ENCODE measurements at places on chromosomes 16 and 17.

- DNase-seq, result no peak
These were observed 787 bp downstream of the AMDHD2 start for GRCh38 chr16:2520784-2521531.

DNA sequence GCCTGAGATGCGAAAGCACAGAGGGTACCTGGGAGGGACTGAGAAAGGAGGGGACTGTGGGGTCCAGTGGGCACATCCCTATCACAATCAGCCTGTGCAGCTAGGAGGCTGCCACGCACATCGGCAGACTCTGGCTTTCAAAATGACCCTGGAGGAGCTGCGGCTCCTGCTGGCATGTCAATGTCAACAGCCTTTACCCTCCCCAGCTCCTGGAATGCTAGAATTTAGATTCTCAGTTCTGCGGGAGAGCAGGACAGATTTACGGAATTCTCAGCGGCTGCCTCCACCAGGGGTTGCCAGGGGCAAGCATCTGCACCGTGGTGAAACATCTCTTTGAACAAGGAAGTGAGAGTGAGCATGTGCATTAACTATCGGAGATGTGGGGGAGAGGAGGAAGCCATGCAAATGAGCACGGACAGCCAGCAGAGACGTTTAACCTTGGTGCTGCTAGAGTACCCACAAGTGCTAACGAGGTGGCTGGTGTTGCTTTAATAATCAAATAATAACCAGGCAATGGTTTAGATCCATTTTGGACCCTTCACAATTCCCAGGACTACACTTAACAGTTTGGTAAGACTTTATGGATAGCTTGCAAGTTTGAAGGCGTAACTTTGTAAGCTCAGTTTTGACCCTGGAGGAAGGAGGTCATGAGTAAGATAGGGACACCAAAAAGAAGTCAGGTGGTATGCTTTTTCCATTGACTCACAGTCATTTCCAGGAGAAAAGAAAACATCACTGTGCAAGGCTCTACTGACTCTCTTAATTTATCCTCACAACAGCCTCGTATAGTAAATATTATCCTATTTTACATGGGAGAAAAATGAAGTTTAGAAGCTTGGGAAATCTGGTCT is 54.1 kb downstream of the XYLT1 start:
- peak; percentile 7 for DNase-seq

DNA sequence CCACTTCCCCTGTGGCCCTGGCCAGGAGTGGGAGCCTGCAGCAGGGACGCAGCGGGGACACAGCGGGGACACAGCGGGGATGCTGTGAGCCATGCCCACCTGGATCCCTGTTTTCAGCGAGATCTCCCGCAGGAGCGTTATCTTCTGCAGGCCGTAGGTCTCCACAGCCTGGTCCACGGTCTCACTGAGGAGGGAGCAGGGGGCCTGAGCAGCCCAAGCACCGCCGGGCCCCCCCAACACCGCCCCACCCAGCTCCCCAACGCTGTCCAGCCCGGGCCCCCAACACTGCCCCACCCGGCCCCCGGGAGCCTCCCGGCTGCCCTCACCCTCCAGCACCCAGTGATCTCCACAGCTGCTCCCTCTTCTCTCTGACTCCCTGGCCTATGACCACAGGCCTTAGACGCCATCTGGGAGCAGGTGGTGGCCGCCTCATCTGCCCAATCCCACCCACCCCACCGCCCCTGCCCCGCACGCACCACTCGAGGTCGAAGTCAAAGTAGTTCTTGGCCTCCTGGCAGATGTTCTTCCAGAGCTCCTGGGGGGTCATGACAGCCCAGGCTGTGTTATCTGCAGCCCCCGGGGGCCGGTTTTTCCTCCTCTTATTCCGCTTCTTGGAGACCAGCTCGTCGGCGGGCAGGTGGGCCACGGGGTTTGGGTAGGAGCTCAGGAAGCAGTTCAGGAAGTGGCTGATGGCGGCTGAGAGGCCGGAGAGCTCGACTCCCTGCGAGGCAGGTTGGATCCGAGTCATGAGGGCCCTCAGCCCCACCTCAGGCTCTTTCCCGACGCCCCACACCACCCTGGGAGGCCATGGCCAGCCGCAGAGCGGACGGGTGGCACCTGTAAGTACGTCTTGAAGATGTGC is 17.0 kb downstream of the CLUH start:
- no peak for DNase-seq

- no peak for DNase-seq
These were observed 133.7 kb downstream of the GSG1L start for GRCh38 chr16:27929818-27930217.

GRCh38 chr16:28573738-28574718 is 20.3 kb downstream of the SGF29 start:
- DNase-seq, result no peak

- DNase-seq, result no peak
These were observed 1.8 kb upstream of the JMJD8 start for GRCh38 chr16:685967-686366.

DNA sequence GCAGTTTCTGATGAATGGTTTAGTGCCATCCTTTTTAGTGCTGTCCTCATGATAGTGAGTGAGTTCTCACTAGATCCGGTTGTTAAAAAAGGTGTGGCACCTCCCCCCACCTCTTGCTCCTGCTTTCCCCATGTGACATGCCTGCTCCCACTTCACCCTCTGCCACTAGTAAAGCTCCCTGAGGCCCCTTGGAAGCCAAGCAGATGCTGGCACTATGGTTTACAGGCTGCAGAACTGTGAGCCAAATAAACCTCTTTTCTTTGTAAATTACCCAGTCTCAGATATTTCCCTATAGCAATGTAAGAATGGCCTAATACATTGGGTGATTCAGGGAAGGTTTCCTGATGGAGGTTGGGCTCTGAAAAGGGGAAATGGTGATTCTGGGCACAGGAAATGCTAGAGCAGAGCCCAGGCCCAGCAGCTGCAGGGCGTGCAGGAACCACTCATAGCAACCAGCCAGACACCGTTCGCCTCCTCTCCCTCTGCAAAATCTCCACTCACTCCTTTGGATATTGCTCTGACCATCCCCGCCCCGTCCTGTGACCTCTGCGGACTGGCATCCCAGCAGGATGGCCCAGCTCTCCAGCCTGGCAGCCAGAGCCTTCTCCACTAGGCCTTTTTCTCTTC is 2.6 kb upstream of the ADORA2B start:
- DNase-seq, result no peak

- peak; percentile 79 for DNase-seq
These were observed 4.4 kb downstream of the CD19 start for GRCh38 chr16:28935924-28936783.

- DNase-seq, result no peak
These were observed 11.0 kb upstream of the UBE2I start for GRCh38 chr16:1298406-1298805.

DNA sequence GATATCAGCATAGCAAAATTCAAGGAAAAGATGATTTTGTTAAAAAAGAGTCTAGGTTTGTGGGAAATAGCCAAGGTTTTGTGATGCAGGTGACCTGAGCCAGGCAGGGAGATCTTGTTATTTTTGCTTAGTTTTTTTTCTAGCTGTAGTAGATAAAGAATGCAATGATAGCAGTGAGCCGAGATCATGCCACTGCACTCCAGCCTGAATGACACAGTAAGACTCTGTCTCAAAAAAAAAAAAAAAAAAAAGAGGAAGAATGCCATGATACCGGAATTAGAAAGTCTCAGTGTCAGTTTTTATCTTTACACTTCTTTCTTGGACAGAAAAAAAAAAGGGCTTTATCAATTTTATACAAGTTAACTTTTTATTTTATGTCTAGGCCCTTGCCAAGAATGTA is 27.5 kb downstream of the TMEM238L start:
- no peak for DNase-seq

DNA sequence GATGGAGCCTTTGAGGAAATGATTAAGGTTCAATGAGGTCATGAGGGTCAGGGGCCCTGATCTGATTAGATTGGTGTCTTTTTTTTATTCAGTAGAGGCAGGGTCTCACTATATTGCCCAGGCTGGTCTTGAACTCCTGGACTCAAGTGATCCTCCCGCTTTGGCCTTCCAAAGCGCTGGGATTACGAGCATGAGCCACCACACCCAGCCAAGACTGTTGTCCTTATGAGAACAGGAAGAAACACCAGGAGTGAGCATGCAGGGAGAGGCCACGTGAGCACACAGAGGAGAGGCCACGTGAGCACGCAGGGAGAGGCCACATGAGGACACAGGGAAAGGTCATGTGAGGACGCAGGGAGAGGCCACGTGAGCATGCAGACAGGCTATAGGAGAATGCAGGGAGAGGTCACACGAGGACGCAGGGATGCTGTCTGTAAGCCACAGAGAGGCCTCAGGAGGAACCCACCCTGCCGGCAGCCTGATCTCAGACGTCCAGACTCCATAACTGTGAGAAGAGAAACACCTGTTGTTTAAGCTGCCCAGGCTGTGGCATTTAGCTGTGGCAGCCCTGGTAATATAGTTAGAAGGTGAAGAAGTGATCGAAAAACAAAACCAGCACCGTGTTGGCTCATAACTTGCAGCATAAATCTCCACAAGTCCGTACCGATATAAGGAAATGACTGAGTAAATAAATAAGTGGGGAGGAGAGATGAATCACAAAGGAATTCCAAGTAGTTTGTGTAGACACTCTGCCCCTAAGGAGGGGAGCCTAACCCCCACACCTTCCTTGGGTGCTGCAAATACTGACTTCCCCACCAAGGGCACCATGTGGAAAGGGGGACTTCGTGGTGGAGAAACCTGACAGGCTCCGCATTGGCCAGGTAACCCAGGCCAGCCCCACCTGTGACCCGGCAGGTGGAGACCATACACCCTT is 14.6 kb upstream of the CSNK1D start:
- no peak for DNase-seq

DNA sequence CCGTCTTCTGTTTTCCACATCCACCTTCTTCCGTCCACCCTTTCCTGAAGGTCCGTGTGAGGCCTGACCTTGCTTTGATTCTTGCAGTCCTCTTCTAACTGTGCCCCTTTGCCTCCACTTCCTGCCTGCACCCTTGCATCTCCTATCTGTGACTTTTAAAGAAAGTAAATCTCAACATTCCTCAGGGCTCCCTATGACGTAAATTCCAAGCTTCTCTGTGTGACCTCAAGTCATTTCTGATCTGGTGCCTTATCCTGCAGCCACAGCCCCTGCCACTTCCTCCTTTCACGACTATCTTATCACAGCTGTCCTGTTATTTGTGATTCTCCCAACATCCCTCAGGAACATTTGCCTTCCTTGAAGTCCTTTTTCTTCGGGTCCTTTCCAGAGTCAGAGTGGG is 520.5 kb downstream of the CDH13 start:
- DNase-seq, result no peak

DNA sequence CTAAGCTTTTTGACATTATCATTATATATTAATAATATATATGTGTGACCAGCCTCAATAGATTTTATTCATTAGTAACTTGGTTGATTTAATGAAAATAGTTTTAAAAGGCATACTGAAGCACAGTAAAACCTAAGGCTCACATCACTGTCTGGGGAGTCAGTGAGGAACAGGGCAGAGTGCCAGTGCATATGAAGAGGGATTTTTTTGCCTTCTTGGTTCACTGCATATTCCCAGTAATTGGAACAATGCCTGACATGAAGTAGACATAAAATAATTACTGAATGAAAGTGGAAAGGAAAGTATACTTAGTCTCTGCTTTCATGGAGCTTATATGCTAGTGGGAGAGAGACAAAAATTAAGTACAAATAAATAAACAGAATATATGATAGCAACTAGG is 81.1 kb downstream of the FTO start:
- no peak for DNase-seq

- DNase-seq, result no peak
These were observed 111.8 kb upstream of the NUDT7 start for GRCh38 chr16:77610496-77610895.

DNA sequence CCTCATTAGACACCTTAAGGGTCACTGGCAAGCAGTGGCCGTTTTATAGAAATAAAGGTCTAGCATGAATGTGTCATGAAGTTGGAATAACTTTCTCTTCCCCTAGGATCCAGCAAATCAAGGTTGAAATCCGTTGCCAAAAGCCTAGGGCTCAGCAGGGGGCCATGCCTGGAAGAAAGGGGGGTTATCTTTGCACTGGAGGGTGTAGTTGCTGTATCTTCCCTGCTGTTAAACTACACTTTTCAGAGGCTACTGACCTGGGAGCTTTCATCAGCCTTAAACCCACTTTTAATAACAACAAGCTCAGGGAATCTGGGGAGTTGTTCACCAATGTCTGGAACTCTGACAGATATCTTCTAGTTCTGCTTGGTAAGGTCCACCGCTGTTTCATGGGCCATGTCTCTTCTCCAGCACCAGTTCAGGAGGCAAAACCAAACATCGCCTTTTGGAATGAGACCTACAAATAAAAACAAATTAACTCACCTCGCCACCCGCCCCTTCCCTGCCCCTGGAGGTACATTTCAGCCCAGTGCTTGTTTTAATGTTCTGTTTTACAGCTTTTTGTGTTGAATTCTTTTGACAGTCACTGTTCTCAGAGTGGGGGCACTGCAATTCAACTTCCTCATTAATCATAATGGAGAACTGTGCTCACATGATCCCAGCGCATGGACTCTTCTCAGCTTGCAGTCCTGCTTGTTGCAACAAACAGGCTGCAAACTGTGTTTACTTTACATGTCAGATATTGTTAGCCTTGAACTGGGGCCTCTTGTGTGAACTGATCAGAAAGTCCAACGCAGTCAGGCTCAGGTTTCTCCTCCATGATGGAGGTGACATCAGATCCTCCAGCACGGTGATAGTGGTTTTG is 508.7 kb downstream of the KCNJ2 start:
- DNase-seq, result no peak
